ENCODE measurements at places on chromosomes 13 and 19.
A peak's percentile ranks its signal among the peaks of the same experiment; 100 is the strongest.

DNA sequence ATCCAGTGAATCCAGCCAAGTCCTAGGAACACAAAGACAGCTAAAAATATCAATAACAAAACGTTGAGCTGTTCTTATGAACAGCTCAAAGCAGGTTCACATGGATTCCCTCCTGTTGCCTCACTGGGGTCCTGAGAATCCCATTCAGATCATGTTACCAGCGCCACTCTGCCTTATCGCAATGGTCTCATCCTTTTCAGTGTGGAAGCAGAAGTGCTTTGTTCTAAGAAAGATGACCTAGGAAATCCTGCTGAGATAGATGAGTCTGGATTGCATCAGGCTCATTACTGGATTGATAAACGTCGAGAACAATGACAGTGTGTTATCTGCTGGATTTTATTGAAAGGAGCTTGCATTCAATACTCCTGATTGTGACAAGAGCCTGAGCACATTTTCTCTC, 87.0 kb downstream of the SLAIN1 start:
- no peak for DNase-seq

- DNase-seq, result no peak
Measured at GRCh38 chr19:41637484-41637883, 10.6 kb upstream of the CEACAM4 start.

DNA sequence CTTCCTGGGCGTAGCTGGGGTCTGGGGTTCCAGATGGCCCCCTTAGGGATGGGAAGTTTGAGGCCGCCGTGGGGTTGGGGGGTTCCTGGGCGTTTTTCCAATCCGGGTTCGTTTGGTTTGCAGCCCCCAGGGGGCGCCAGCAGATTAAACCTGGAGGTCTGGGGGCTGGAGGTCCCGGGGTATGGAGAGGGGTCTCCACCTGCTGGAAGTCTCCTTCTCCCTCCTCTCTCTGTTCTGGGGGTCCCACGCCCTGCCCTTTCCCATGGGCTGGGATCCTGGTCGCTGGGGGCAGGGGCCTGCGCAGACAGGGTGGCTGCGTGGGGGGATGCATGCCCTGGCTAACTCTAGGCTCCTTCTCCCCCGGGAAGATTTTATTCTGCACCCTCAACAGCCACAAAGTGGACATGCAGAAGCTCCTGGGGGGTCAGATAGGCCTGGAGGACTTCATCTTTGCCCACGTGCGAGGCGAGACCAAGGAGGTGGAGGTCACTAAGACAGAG, 899 bp downstream of the GIPC3 start:
- DNase-seq, result no peak

DNA sequence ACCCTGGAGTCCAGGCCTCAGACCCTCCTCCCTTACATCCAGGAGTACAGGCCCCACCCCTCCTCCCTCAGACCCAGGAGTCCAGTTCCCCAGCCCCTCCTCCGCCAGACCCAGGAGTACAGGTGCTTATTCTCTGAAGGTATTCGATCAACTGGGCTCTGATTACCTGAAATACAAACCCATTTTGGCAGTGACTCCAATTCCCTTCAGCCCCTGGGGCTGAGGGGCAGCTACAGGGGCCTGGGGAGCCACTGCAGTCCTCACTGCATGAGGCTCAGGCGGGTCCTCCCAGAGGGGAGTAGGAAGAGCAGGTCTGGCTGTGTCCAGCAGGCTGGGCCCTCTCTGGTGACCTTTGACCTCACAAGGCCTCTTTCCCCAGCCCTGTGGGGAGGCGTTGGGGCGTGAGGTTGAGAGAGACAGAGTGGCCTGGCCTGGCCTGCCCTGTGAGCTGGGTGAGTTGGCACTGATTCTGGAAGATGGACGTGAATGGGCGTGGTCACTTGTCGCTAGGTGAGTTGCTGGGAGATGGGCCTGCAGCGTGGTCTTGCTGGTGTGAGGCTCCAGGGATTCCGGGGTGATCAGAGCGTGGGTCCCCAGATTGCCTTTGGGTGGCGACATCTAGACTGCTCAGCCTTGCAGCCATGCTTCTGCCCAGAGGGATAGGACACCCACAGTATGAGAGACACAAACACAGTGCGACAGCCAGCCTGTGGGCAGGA, 3.1 kb downstream of the BCAT2 start:
- DNase-seq, result no peak

DNA sequence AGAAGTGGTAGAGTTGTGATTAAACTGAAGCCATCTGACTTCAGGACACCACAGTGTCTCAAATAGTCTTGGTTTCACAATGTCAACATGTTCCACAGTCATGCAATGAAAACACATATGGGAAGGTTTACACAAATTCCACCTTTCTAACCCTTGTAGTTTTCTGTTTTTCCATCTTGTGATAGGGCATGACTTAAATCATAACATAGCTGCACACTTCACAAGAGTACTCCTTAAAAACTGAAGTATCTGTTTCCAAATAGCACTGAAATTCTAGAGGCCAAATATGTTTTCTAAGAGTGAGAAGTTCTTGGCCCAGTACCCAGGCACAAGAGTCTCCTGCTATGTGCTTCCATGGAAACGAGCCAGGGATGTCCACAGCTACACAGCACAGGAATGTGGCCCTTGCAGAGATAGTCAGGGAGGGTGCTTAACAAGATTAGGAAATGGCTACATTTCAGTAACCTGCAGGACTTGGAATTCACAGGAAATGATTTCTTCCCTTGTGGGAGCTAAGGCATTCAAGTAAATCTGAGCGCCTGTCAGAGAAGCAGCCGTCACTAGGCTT, 269.1 kb downstream of the NDFIP2 start:
- no peak for DNase-seq

- no peak for DNase-seq
Measured at GRCh38 chr13:103557878-103558277, 491.7 kb upstream of the SLC10A2 start.

- DNase-seq, result peak; percentile 74
Measured at GRCh38 chr19:56507446-56508289, at the start of gene ZNF471. TSS of gene ZNF471 (plus strand) at chr19:56507855. CDS start at chr19:56511572, 3,717 bp downstream.

DNA sequence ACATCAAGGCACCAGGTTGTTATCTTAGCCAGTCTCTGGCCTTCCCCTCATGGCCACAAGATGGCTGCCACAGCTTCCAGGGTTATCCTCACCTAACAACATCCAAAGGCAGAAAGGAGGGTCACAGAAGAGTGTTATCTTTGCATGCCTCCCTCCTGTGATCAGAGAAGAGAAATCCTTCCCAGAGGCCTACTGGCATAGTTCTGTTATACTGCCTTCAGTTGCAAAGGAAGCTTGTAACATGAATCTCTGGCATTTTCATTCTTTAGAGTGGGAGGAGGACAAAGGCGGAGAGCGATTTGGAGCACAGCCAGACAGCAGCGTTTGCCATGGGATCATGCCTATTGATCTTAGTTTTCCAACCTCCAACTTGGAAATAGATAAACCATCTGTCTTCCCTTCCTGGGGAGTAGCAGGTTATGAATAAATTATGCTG, 135.7 kb downstream of the DNAJC15 start:
- DNase-seq, result no peak

- no peak for DNase-seq
Measured at GRCh38 chr19:50266896-50267295, 62.3 kb downstream of the KCNC3 start.

DNA sequence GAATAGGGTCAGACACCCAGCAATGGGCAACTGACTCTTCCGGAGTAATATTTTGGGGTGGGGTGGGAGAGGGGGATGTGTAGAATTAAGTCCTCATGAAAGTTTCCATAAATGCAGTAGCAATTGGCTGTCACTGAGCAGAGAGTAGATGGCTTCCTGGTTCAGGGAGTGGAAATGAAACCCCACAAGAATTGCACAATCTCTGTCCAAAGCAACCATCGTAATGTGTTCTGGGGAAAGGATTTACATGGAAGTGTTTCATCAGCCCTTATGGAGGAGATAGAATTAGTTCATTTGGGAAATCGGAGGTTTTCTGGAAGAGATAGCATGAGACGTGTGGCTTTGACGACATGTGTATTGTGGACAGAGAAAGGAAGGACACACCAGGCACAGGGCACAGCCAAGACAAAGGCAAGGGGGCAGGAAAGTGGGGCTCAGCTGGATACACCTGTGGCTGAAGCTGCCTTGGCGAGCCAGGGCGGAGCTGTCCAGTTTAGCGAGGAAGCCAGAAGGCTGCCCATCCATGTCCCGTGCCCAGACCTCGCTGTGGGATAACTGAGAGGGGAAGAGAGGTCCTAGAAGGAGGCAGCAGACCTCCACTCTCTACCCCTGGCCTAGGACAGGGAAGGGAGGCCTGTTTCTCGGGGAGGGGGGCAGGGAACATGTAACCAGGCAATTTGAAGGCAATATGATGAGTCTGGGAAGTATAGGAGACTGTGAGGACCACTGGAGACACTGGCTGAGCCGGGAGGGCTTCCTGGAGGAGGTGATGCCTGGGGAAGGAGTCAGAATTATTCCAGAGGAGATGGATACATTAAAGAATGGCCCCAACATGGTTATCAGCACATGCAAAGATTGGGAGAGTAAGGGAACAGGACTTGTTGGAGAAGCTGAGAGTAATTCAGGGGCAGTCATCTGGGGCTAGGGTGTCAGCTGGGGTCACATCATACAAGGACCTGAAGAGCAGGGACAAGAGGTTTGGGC, 2.6 kb upstream of the CLEC4G start:
- no peak for DNase-seq

DNA sequence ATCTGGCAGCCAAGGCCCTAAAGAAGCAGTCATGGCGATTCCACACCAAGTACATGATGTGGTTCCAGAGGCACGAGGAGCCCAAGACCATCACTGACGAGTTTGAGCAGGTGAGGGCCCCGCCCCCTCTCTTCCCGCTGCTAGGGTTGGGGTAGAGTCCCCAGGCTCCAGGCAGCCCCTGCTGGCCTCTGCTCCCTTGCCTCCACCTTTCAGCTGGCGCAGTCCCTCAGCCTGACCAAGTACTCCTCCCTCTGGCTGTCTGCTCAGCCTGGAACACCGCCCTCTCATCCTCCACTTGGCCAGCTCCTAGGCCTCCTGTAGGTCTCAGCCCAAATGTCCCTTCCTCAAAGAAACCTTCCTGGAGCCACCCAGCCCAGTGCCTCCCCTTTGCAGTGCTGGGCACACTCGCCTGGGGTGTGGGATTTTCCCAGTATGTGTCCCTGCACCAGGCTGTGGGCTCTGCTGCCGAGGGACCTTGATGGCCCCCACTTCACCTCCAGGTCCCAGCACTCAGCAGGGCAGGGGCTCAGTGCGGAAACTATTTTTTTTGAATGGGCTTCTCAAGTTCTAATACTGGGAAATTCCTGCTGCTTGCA, 5.7 kb downstream of the LENG1 start:
- DNase-seq, result no peak

DNA sequence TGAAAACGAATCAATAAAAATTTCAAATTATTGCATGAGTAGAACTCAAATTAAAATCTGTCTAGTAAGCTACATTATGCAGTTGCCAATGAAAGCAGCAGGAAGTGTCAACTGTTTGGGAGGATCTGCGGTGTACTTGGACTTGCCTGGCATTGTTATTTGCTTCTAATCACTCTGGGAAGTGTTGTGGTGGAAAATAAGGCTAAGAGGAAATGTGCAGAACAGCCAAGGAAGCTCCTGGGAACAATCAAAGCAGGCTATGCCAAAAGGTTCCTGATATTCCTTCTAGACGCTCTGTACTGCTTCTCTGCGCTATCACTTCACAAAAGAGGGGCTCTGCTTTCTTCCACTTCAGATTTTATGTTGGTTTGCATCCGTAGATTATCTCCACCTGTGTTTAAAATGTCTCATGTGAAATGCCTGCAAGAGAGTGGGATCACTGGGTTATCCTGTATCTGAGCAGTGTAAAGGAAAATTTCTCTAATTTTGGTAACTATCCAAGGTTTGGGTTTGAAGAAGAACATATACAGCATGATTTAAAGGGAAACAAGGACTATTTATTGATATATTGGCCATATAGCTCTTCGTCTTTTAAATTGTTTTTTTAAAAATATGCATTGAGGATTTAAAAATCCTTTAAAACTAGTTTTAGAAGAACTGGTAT, 182.7 kb upstream of the CSNK1A1L start:
- DNase-seq, result no peak

DNA sequence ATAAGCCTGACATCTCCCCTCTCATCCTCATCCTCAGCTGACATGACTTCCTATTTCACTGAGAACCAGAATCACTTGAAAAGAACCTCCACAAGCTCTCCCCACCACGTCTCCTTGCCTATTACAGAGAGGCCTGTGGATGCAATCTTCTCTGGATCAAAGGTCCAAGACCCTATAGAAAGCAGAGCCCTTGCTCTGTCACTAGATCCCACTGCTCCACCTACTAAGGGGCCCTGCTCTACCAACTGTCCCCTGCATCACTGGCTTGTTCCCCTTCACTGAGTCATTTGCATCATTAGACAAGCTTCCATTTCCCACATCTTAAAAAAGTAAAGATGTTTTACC, 40.8 kb downstream of the RCBTB2 start:
- no peak for DNase-seq

DNA sequence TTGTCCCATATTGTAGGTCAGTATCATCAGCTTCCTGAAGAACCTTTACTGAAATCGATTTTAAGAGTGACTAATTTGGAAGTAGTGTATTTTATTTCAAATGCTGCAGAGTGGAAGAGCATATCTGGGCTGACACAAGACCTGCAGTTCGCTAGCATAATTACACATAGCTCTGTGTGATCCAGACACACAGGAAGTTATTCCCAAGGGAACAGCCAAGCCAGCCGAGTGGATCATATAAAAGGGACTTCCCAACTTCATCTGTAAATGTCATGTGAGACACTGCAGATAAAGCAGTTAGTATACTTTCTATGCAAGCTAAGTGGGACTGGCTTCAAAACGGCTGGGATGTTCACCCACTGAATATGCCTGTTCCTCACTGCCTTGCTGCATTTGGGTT, 760.4 kb downstream of the SLITRK1 start:
- DNase-seq, result no peak

DNA sequence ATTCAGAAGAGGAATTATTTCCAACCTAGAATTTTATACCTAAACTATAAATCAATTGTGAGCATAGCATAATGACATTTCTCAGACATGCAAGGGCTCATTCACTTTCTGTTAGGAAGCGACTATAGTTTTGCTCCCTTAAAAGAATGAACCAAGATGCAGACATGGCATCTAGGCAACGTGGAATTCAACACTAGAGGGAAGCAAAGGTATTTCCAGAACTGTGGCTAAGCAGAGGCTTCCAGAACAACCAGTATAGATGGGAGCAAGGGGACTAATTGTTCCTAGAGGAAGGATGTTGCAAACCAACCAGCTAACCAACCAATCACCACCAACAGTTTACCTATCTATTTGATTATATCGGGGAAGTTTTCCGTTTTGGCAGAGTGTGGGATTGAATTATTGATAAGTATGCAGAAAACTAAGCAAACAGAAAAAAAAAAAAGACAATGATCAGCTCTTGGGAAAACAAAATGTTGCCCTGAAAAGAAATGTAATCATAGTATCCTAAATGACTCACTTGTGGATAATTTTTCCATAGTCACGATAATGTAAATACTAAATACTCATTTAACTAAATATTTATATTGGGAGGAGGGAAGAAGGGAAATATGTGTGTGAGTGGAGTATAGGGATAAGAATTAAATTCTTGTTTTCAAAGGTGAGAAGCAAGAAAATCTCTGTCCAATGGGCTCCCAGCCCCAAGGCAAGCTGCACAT, 21.1 kb downstream of the ARL11 start:
- DNase-seq, result no peak

GRCh38 chr19:12093777-12094176, 29.2 kb downstream of the ZNF844 start:
- no peak for DNase-seq

- no peak for DNase-seq
Measured at GRCh38 chr13:108495646-108496361, 133.6 kb upstream of the MYO16 start.

GRCh38 chr13:112918746-112919145, 50.3 kb upstream of the MCF2L start:
- DNase-seq, result no peak

GRCh38 chr13:29508876-29509252, 86.6 kb downstream of the SLC7A1 start:
- DNase-seq, result no peak

GRCh38 chr13:28401303-28402056, 93.4 kb downstream of the FLT1 start:
- no peak for DNase-seq

All from activated CD8-positive, alpha-beta memory T cell treated with anti-CD3 and anti-CD28 coated beads for 4 hours (primary cell).